ENCODE measurements at places on chromosomes 5 and 9. TPM values are rescaled to one million over a fixed set of nuclear protein-coding genes. Genes with fewer than 3 reads are reported as not detected.
A peak's percentile ranks its signal among the peaks of the same experiment; 100 is the strongest.

Gene PRXL2C
- 31.3 TPM for total RNA-seq

Gene RLN1
- total RNA-seq, result 0.29 TPM

Gene C1QTNF2
- 0.30 TPM for total RNA-seq

GRCh38 chr9:90459321-90459720 lies 183.3 kb downstream of the DIRAS2 start:
- H3K4me1 ChIP-seq, result no peaks in the 10 kb centered on the region
- H3K4me3 ChIP-seq, result no peak overlapping the region
- H3K36me3 ChIP-seq, result no peaks in the 10 kb centered on the region

GRCh38 chr5:178649580-178649979 lies 22.7 kb upstream of the CLK4 start:
- H3K27me3 ChIP-seq, result no peaks in the 10 kb centered on the region
- no peak for DNase-seq
- H3K36me3 ChIP-seq, result no peaks in the 10 kb centered on the region
- no peaks in the 10 kb centered on the region for H3K4me1 ChIP-seq
- no peak overlapping the region for H3K4me3 ChIP-seq

- no peak overlapping the region for H3K27ac ChIP-seq
- no peaks in the 10 kb centered on the region for H3K4me1 ChIP-seq
- no peaks in the 10 kb centered on the region for H3K36me3 ChIP-seq
- DNase-seq, result no peak
- no peak overlapping the region for H3K4me3 ChIP-seq
Measured at GRCh38 chr5:17989036-17989435, 354.8 kb downstream of the TAF11L14 start.

DNA sequence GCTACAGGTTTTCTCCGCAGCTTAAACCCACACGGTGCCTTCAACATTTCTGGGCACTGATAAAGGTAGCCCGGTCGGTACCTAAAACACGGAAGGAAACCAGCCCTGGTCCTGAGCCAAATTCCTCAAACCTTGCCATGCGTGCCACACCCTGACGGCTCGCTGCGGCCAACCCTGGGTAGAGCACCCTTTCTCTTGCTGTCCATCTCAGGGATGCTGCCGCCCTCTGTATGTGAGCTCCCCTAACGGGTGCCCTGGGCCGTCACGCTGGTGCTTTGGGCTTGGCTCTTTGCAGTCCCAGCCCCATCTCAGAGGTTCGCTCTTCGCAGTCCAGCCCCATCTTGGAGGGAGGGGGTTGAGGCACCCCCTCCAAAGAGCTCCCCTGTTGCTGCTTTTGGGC lies 43.9 kb downstream of the PNPLA7 start:
- peak; percentile 32 for DNase-seq
- no peaks in the 10 kb centered on the region for H3K36me3 ChIP-seq
- no peaks in the 10 kb centered on the region for H3K27me3 ChIP-seq

DNA sequence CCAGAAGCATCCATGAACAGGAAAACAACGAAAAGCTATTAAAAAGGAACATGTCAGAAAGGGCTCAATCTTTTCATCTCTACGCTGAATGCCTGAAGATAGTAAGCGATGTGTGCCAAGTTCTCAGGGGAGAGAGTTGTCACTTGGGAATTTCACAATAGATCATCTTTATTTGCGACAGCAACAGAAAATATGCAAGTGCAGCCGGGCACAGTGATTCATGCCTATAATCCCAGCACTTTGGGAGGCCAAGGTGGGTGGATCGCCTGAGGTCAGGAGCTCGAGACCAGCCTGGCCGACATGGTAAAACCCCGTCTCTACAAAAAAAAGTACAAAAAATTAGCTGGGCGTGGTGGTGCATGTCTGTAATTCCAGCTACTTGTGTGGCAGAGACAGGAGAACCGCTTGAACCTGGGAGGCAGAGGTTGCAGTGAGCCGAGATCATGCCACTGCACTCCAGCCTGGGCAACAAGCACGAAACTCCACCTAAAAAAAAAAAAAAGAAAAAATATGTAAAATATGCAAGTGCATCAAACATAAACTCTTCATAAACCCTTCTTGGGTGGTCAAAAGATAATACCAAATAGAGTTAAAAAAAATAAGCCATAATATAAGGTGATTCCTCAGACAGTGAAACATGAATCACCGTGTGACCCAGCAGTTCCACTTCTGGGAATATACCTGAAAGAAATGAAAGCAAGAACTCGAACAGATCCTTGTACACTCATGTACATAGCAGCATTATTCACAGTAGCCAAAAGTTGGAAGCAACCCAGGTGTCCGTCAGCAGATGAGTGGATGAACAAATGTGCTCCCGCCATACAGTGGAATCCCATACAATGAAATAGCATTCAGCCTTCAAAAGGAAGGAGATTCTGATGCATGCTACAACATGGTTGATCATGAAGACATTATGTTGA lies 16.2 kb downstream of the SFXN1 start:
- no peak overlapping the region for H3K27ac ChIP-seq
- no peaks in the 10 kb centered on the region for H3K27me3 ChIP-seq
- H3K4me3 ChIP-seq, result no peak overlapping the region
- no peak for DNase-seq
- H3K36me3 ChIP-seq, result peaks cover 11% of the 10 kb centered on the region

GRCh38 chr5:95216136-95216955 lies 68.5 kb downstream of the MCTP1 start:
- no peak overlapping the region for H3K27ac ChIP-seq
- no peaks in the 10 kb centered on the region for H3K27me3 ChIP-seq
- no peak for DNase-seq
- H3K4me1 ChIP-seq, result no peaks in the 10 kb centered on the region

DNA sequence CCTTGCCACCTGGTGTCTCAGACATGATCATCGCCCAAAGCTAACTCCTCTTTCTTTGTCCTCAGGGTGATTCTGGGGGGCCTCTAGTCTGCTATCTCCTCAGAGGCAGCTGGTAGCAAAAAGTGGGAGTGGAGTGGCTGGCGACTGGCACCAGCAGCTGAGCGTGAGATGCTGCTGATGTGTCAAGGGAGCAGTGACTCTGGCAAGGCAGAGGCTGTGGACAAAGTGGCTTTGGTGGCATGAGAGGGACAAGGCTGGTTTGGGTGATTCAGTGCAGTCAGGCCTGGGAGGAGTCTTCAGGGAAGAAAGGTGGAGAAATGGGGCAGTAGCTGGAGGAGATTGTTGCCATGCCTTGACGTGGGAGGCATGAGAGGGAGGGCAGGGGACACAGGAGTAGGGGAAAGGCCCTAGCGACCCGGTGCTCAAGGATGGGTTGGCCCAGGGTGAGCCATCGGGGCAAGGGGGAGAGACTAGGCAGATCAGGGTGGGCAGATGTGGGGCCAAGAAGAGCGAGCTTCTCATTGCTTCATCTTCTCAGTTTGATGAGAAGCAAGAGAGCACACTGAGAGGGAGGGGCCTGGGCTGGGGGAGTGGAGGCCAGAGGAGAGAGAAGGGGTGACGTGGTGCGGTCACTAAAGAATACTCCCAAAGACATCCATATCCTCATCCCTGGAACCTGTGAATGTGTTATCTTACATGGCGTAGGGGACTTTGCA lies 64.2 kb upstream of the SPTLC1 start:
- H3K4me3 ChIP-seq, result no peak overlapping the region
- no peaks in the 10 kb centered on the region for H3K4me1 ChIP-seq
- H3K27ac ChIP-seq, result no peak overlapping the region
- H3K27me3 ChIP-seq, result peaks cover 4% of the 10 kb centered on the region
- no peaks in the 10 kb centered on the region for H3K36me3 ChIP-seq
- no peak for DNase-seq

DNA sequence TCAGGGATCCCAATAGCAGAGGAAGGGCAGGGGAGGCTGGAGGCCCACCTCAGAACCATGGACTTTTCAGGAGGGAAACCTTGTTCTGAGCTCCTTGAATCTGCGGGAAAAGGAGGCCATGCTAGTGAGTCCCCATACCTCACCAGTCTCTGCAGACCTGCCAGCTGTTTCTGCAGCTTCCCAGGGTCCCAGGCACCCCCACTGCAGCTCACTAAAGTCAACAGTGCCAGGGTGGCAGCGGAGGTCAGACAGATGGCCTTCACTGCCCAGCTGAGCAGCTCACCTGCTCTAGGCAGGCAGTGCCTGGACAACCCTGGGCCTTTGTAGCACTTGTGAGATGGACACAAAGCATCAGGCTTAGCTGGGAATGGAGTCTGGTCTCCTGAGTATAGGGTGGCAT lies 4.4 kb upstream of the SLC27A4 start:
- DNase-seq, result no peak
- no peak overlapping the region for H3K27ac ChIP-seq
- no peak overlapping the region for H3K4me3 ChIP-seq
- H3K36me3 ChIP-seq, result peaks cover 5% of the 10 kb centered on the region

Data from psoas muscle (tissue), 8 donors.